ENCODE measurements at places on chromosomes 2 and 18.

DNA sequence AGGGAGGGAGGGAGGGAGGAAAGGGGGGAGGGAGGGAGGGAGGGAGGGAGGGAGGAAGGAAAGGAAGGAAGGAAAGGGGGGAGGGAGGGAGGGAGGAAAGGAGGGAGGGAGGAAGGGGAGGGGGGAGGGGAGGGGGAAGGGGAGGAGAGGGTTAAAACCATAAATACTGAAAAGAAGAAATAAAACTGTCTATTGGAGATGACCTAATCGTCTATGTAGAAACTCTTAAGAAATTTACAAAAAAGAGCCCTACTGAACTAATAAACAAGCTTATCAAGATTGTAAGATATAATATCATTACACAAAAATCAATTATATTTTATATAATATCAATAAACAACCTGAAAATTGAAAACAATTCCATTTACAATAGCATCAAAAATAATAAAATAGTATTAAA lies 32.3 kb upstream of the CTDP1 start:
- no peak for DNase-seq

- DNase-seq = no peak
Measured at GRCh38 chr2:238573916-238574315, 147.2 kb downstream of the ASB1 start.

DNA sequence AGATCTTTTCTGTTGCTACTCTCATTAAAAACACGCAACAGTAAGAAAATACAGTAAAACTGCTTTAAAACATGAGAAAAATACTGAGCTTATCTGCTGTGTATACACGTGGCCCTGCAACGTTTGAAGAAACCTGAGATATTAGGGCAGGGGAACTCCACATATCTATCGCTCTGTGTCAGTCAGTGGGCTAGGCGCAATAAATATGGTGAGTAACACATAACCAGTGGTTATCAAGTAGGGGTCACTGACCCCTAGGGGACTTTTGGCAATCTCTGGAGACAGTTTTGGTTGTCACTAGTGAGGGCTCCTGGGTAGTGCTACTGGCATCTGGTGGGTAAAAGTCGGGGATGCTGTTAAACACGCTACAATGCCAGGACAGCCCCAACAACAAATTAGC lies 14.9 kb downstream of the STAT1 start:
- no peak for DNase-seq

DNA sequence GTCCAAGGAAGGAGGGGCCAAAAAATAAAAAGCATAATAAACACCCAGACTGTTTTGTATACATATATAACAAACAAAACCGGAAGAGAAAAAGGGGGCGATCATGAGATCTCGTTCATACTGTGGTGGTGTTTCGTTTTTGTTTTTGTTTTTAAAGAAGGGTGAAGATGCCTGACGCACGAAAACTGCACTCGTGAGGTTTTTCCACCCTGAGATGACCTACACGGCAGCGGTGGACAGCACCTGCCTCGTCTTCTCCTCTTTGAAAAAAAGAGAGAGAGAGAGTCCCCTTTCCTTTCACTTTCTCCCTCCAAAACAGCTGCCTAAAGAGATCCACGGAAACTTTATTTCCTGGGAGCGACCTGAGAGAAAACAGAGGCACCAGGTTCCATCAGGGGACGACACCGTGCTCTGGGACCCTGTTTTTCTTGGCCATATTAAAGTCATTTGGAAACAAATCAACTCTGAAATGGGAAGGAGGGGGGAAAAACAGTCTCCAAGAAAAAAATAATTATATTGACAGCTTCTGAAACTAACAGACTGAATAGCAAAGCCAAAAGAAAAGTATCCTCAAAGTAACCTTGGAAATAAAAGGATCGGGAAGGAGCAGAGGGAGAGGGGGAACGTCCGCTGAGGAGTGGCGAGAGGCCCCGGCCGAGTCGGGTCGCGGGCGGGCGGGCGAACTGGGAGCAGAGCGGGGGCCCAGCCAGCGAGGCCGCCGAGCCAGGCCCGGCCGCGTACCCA lies 3.5 kb downstream of the POU3F3 start:
- DNase-seq = no peak

GRCh38 chr18:23714576-23714975 lies 25.3 kb downstream of the LAMA3 start:
- no peak for DNase-seq

DNA sequence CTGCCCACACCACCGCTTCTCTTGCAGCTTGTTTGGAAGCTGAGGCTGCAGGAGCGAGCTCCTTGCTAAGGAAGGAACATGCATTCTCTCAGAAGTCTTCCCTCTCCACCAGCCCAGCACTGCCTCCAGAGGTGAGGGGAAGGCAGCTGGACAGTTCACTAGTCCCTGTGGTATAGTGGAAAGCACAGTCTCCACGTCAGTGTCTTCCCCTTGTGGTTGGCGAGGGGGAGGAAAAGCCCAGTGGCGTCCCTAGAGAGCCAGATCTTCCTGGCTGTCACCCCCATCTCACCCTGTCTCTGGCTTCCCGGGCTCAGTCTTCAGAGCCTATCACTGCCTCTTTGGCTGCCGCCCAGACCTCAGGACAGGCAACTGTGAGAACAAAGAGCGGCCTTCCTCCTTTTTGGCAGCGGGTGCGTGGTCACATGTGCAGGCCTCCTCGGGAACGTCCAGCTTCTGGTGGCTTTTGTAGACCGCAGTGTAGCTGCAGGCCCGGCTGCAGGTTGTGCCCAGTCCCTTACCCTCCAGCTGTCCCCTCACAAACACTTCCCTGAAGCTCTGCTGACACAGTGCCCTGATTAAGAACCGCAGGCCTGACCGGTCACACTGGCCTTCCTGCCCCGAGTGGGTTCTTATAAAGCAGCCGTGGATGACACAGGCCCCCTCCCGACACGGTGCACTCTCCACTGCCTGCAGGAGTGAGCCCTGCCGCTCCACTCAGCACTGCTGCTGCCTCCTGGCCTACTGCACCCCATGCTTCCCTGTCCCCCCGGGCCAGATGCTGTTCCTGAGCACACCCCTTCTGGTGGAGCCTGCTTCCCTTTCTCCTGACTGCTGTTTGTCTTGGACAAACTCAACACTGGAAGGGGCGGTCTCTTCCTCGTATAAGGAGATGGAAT lies 90.9 kb downstream of the RNF144A start:
- DNase-seq = no peak

- no peak for DNase-seq
Measured at GRCh38 chr2:239229545-239230279, 171.1 kb downstream of the HDAC4 start.

GRCh38 chr18:77095391-77096371 lies 36.9 kb downstream of the MBP start:
- no peak for DNase-seq

DNA sequence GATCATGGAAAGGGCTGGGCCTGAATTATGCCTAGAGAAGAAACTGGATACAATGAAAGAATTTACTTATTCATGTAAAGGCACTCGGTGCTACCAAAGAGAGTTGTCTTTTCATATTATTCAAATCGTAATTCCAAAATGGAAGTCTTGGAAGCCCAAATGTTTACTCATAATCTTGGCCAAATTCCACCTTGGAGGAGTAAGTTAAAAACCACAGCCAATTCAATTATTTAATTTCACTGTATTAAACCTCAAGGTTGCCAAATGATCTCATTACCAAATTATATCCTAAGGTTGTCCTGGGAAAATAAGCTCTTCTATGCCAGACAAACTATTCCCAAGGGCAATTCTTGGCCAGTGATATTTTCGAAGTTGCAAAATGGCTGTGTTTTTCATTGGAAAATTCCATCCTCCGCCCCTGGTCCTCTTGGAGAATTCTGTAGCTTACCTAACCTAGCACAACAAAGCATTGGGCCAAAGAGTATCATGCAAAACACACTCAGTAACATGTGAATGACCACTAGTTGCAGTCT lies 11.1 kb upstream of the VPS4B start:
- DNase-seq = no peak

DNA sequence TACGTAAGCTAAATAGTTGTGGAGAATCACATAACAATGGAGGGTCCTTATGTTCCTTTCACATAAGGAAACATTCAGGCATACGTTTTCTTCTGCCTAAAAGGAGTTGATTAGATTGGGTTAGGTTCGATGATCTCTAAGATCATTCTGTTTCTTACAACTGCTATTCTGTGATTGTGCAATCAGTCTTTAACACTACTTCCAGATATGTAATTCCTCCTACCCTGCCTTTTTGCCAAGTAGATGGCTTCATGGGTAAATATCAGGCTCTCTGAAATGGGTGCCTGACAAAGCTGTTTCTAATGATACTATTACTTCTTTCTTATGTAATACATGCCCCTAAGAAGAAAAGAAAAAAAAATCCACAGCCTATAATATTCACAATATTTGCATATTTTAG lies 321.5 kb downstream of the XIRP2 start:
- DNase-seq = no peak

- no peak for DNase-seq
Measured at GRCh38 chr2:69902213-69902922, 8.6 kb downstream of the SNRNP27 start.

- DNase-seq = no peak
Measured at GRCh38 chr2:164644036-164644700, 22.9 kb upstream of the GRB14 start.

- DNase-seq = no peak
Measured at GRCh38 chr2:8138923-8139667, 542.8 kb upstream of the ID2 start.

- DNase-seq = no peak
Measured at GRCh38 chr18:68757126-68757525, 40.8 kb upstream of the CCDC102B start.

DNA sequence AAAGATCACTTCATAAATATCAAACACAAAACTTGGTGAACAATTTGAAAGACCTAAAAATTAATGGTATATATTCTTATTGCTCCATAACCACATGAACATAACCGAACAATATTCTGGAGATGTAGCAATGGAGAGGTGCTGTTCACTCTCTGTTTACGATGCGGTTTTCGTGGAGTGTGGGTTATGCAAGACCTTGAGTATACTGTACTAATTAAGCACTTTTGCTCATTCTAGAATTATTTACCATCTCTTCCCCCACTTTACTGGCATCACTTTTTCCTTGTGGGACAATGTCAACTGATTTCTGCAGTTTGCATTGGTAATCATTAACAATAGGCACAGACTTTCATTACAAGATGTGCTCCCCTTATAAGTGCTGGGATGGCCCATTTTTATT lies 97.6 kb downstream of the RAPH1 start:
- no peak for DNase-seq

GRCh38 chr2:70557171-70557838 lies 3.7 kb upstream of the TGFA start:
- DNase-seq = peak; percentile 81

DNA sequence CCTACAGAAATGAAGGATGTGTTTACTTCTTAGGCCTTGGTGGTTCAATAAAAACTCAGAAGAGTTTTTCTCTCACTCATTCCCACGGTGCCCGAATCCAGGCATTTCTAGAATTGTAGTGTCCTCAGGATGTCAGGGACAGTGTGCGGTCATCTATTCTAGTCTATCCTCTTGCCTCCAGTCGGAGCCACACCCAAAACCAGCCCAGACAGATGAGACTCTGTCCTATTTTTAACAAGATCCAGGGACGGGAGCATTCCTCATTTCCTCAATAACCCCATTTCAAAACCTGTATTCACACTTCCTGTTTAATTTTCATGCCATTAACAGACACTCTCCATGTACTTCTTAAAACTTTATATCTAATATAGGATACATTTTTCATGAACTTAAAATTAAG lies 11.6 kb upstream of the RBMS1 start:
- DNase-seq = no peak

- no peak for DNase-seq
Measured at GRCh38 chr2:17035010-17035409, 369.4 kb upstream of the CYRIA start.

GRCh38 chr2:58609326-58609725 lies 368.2 kb upstream of the FANCL start:
- no peak for DNase-seq
